Calu3 (cell line): ENCODE measurements at places on chromosomes 2 and 18. TPM values are rescaled to one million over a fixed set of nuclear protein-coding genes. Genes with fewer than 3 reads are reported as not detected.

GRCh38 chr18:9221040-9221439 is 84.5 kb downstream of the ANKRD12 start:
- DNase-seq = no peak

GRCh38 chr18:22088996-22089640 is 80.3 kb upstream of the GATA6 start:
- DNase-seq = no peak

- no peak for DNase-seq
Measured at GRCh38 chr2:37869771-37870170, 55.3 kb upstream of the RMDN2 start.

- no peak for DNase-seq
Measured at GRCh38 chr18:73840319-73840945, 307.2 kb downstream of the FBXO15 start.

- no peak for DNase-seq
Measured at GRCh38 chr2:218703341-218703740, 7.3 kb upstream of the TTLL4 start.

GRCh38 chr18:12921178-12921577 is 26.6 kb upstream of the SEH1L start:
- no peak for DNase-seq

The PSMA8 gene
- total RNA-seq = not detected in 2 replicates

- no peak for DNase-seq
Measured at GRCh38 chr2:134682726-134683125, 36.1 kb downstream of the TMEM163 start.

- no peak for DNase-seq
Measured at GRCh38 chr18:13547347-13547746, 179.0 kb downstream of the FAM210A start.

GRCh38 chr2:150538651-150539201 is 51.3 kb upstream of the RND3 start:
- DNase-seq = no peak

The COBLL1 gene
- total RNA-seq = 44.9 and 56.9 TPM in 2 replicates

- peak; percentile 20 for DNase-seq
Measured at GRCh38 chr2:109046925-109047508, 58.0 kb upstream of the EDAR start.

DNA sequence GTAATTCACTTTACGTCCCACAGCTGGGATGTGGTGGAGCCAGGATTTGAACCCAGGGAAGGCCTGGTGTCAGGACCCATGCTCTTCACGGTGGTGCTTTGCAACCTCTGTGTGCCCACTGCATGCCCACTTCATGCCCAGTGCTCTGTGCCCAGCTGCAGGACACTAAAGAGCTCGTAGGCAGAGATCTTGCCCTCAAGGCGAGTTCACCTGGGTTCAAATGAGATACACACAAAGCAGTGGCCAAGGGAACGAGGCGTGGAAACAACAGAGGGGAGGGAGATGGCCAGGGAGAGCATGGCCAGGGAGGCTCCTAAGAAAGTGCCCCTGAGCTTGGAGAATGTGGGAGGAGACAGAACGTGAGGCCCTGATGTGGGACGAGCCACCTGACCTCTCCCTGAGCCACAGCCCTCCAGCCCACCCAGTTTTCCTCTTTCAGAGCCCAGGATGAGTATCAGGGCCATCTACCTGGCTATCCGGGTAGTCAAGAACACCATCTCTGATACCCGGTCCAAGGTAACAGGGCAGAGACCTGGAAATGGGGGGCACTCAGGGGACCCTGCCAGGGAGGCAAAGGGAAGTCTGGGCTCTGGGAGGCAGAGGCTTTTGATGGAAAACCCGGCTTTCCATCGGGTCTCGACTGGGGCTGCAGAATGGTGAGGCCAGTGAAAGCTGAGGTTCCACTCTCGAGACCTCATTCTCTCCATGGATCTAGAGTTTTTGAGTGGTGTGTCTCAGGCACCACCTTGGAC is 20.4 kb downstream of the MROH2A start:
- DNase-seq = no peak

DNA sequence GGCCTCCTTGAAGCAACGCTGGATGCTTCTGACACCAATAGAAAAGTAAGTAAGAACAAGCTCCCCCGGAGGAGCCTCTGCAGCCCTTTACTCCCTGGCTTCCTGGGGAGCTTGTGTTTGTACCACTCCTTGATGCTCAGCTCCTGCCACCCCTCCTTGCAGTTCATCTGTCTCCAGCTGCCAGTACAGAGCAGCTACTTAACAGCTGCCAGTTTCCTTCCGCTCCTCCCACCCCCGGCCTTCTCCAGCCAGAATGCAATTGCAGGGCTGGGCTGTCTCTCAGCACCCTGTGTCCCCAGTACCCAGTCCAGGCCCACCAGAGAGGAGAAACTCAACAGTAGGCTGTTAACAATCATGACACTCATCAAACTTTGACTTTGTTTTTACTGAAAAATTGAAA is 109.4 kb downstream of the AOX1 start:
- DNase-seq = no peak

The TUBA3E gene
- total RNA-seq = not detected in 2 replicates

DNA sequence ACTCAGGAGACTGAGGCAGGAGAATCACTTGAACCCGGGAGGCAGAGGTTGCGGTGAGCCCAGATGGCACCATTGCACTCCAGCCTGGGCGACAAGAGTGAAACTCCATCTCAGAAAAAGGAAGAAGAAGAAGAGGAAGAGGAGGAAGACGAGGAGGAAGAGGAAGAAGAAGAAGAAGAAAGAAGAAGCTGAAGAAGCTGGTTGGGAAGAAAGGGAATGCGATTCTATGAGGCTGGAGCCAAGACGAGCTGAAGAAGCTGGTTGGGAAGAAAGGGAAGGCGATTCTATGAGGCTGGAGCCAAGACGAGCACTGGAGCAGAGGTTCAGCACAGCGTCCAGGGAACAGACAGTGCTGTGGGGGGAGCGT is 30.3 kb upstream of the TAF1B start:
- no peak for DNase-seq

DNA sequence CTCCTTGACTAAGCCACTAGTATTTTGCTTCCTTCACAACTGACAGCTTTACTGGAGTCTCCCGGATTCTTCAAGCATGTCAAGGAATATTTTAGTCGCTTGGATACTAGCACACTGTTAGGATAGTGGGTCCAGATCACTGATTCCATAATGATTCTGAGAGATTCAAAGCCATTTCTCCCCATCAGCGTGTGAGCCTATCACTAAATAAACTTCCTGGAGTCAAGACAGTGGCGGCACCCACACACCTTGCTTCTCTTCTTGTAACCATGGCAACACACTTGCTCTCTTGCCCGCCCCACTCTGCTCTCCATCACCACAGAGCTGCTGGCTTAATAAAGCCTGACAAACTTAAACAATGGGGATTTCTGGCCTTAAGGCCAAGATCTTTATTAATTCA is 245.1 kb downstream of the LRRTM1 start:
- no peak for DNase-seq

DNA sequence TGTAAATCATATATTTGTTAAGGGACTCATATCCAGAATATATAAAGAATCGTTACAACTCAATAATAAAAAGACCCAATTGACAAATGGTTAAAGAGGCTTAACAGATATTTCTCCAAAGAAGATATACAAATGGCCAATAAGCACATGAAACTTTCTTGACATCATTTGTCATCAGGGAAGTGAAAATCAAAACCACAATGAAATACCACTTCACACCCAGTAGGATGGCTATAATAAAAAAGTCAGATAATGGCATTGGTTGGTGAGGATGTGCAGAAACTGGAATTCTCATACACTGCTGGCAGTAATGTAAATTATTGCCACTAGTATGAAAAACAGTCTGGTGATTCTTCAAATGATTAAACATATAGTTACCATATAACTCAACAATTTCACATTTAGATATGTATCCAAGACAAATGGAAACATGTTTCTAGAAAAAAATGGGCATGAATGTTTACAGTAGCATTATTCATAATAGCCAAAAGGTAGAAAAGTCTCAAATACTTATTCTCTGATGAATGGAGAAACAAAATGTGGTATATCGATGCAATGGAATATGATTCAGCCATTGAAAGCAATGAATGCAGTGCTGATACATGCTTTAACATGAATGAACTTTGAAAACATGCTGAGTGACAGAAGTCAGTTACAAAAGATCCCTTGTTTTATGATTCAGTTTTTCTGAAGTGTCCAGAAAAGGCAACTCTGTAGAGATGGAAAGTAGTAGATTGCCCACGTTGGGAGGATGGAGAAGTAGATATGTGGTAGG is 304.6 kb upstream of the ZEB2 start:
- DNase-seq = no peak

DNA sequence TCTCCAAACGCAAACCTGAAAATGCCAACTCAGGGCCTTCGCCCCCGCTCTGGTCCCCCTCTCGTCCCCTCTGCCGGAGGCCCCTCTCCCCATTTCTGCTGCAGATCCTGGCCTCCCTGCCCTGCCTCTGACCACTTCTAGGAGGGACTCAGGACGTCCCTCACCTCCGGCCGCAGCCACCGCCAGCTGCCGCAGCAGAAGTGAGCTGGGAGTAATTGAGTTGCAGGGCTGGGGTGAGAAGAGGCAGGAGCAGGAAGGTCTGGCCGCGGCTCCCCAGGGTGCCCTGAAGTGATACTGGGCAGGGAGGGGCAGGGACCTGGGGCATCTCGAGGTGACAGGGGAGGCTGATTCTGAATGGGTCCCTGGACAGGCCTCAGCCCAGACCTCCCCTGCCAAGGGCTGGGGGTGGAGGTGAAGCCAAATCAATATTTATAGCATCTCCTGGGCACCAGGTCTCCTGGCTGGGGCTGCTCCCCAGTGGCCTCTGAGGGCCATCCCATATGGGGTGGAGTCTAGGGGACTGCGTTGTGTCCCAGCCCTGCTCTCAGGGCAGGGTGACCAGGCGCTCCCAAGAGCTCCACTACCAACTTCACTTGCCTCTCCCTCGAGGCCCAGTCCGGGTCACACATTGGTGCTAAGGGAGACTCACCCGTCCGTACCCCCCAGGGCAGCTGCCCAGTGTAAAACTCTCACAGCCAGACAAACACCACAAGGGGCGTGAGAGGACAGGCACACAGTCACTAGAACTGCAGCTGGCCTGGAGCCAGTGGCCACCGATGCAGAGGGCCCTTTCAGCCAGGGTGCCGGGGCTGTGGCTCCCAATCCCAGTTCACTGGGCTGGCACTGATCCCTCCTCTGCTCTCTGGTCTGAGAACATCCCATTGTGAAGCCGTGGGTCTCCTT is 33.0 kb downstream of the KCNIP3 start:
- DNase-seq = peak; percentile 53

The CAVIN2 gene
- total RNA-seq = not detected in 2 replicates

DNA sequence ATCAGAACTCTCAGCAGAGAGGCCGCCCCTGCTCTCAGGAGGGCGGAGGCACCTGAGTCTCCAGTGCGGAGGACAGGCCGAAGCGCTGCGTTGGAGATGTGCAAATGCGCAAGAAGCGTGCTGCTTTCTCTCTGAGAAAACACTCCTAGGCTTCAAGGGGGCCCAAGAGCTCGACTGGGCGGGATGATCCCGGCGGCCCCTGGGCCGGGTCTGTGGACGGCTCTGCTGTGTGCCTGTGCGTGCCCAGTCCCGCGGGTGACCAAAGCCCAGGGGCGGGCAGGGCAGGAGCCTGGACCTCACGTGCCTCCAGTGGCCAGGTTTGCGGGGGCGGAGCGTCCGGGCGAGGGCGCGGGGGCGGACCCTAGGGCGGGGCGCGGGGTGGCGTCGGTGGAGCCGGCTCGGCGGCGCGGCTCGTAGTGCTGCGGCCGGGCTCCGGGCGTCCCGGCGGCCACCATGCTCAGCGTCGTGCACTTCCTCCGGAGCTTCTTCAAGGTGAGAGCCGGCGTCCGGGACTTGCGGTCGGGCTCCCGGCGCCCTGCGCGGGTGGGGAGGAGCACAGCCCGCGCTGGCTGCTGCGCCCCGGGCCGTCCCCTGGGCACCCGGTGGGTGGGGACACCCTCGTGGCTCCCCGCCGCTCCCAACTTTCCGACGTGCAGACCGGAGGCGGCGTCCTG is at the start of gene ARHGEF4:
ARHGEF4 (plus strand) TSS at position 414 of the 674 bp plus-strand sequence; CDS start at position 454, 40 bp downstream.
- DNase-seq = peak; percentile 87

DNA sequence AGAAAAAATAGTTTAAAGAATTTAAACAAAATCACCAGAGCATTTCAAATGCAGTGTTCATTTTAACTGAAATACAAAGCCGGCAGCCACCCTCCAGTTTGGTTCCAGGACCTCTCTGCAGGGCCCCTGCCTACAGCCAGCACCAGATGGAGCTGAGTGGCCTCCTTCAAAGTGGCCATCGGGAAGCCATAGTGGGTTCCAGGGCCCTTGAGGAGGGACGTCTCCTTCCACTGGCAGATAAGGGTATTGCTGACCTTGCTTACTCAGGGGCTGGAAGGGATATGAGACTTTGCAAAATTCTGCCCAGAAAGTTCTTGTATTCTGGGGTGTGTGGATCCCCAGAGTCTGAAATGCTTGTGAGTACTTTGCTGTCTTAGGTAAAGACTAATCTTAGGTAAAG is 205.2 kb upstream of the APCDD1 start:
- no peak for DNase-seq

DNA sequence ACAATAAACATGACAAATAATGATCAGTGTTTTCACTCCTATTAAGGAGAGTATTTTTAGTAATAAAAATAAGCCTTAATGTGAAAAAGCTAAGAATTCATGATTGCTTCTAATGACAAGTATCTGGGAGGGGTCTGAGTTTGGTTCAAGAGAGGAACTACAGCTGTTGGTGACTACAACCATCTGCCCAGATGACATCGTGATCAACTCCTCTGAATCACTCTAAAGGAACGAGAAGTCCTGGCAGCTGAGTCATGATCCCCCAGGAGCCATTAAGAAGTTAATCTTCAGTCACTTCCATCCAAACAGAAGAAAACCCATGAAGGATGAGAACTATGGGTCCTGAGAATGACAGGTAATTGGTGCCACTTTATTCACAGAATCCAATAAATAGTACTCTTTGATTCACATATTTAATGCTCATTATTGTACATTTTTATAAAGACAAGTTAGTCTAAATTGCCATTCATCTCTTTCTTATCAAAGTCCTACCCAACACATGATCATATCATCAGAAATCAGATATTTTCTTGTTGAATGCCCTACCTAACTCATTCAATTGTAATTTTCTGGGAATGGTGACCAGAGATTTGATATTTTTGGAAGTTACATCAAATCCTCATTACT is 6.8 kb downstream of the TFPI start:
- DNase-seq = peak; percentile 65

DNA sequence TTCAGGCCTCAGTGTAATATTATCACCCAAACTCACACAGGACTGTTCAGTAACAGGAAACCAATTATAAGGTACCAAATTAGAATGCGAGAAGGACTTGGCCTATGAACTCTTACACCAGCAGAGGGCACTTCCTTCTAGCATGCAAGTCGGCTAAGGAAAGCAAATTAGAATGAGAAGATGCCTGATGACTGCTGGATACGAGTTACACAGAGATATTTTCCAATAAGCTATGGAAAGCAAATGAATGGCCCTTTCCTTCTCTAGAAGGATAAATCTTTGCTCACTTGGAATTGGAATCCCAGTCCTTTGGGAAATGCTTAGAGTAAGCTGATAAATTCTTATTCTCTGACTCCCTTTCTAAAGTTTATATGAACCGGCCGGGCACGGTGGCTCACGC is 109.8 kb downstream of the AP1S3 start:
- DNase-seq = peak; percentile 51

The ANKMY1 gene
- total RNA-seq = 34.9 and 38.2 TPM in 2 replicates

- DNase-seq = no peak
Measured at GRCh38 chr18:55879331-55879730, 291.3 kb upstream of the TCF4 start.

The ABCB11 gene
- total RNA-seq = 1.3 and 2.1 TPM in 2 replicates

GRCh38 chr2:147345246-147345645 is 499.6 kb upstream of the ACVR2A start:
- no peak for DNase-seq
